ENCODE measurements at places on chromosomes 3 and 15.

GRCh38 chr15:84818261-84819131 lies 1.3 kb downstream of the ALPK3 start:
- DNase-seq, result no peak

DNA sequence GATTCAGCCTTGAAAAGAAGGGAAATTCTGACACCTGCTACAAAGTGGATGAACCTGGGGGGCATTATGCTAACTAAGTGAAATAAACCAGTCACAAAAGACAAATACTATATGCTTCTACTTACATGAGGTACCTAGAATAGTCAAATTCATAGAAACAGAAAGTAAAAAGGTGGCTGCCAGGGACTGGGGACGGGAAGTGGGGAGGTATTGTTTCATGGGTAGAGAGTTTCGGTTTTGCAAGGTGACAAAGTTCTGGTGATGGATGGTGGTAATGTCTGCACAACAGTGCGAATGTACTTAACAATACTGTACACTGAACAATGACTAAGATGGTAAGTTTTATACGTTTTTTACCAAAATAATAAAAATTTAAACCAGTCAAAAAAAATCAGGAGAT lies 4.8 kb downstream of the IDH2 start:
- DNase-seq, result peak; percentile 45

GRCh38 chr3:63611382-63611781 lies 41.1 kb upstream of the SNTN start:
- DNase-seq, result no peak

- no peak for DNase-seq
Observed at GRCh38 chr15:63188247-63188925, 1.0 kb upstream of the RAB8B start.

DNA sequence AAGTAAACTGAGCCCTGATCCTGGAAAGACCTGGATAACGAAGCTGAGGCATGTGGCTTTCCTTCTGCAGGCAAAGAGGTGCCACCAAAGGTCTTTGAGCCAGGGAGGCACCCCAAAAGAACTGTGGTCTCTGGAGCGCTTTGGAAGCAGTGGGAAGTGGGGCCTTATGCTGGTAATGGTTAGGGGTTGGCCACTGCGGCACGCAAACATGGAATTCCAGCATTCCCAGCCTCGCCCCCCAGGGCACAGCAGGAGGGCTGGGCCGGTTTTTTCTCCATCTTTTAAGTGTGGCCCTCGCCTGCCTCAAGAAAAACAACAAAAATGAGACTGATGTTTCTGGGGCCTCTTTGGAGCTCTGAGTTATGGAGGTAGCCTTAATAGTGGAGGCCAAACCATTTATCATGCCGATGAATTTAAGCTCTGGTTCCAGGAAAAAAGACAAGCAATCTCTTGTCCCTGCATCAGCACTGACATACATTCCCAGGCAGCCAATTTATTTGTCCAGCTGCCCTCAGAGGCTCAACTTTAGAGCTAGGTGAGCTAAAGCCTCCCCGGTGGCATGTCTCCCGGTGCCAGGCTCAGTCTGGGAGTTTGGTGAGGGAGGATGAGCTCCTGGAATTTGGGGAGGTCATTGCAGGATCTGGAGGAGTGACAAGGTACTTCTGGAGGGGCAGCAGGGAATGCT lies 109.0 kb downstream of the TLE3 start:
- no peak for DNase-seq

GRCh38 chr3:59064276-59064675 lies 14.5 kb upstream of the CFAP20DC start:
- DNase-seq, result no peak

GRCh38 chr3:158727206-158728060 lies 4.8 kb downstream of the RARRES1 start:
- DNase-seq, result no peak

DNA sequence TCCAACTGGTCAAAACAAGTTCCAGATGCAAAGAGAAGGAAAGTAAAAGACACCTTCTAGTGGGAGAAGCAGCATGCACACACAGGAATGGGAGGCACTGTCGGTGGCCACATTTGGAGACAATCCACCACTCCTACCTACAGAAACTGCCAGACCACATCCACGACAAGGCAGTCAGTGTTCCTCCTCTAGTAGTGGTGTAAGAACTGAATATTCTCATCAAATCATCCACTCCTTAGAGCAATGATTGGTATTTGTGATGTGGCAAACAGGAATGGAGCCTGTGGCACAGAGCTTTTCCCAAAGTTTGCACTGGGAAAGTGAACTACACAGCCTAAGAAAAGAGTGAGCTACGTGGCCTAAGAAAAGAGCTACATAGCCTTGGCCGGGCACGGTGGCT lies 5.1 kb upstream of the SPINT1 start:
- DNase-seq, result no peak

DNA sequence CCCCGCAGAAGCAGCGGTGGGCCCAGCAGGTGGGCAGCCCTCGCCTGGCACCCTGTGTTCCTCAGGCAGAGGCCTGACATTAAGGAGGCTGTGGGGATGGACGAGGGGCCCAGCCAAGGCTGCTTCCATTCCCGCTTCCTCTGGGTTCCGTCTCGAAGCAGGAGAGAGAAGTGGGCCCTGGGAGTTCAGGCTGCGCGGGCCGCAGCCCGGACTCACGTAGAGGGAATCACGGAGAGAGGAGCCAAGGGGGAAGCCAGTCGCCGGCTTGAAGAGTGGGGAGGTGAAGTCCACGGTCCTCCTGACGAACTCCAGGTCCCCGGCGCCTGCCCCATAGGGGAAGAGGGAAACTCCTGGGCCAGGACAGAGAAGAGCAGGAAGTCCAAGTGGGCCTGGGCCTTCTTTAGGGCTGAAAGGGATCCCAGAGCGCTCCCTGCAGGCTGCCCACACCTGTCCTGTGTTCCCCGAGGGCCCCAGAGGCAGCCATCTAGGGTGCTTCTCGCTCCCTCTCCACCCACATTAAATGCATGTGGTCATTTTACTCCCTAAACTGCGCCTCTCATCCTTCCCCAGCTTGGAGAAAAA lies 37.7 kb downstream of the MUC4 start:
- no peak for DNase-seq

DNA sequence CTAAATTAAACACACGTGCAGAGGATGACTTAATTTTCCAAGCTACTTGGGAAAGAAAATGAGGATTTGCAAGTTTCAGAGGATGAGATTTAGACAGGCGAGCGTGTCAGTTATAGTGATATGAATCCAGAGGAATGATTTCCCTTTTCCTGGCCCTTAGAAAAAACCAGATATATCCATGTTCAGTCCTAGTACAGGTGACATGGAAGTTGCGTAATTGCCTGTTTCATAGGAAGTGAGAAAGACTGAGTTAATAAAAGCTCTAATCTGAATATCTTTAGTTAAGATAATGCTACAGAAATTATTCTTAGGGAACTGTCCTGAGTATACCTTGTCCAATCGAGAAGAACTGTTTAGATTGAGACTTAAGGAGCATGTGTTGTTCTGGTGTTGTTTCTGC lies 490.5 kb downstream of the ZNF385D start:
- DNase-seq, result no peak

- DNase-seq, result no peak
Observed at GRCh38 chr3:122932251-122932967, 95.2 kb downstream of the SEMA5B start.

- no peak for DNase-seq
Observed at GRCh38 chr3:115279939-115280338, 132.9 kb upstream of the ZBTB20 start.
